ENCODE measurements at places on chromosomes 3 and 15. TPM values are rescaled to one million over a fixed set of nuclear protein-coding genes. Genes with fewer than 3 reads are reported as not detected.

DNA sequence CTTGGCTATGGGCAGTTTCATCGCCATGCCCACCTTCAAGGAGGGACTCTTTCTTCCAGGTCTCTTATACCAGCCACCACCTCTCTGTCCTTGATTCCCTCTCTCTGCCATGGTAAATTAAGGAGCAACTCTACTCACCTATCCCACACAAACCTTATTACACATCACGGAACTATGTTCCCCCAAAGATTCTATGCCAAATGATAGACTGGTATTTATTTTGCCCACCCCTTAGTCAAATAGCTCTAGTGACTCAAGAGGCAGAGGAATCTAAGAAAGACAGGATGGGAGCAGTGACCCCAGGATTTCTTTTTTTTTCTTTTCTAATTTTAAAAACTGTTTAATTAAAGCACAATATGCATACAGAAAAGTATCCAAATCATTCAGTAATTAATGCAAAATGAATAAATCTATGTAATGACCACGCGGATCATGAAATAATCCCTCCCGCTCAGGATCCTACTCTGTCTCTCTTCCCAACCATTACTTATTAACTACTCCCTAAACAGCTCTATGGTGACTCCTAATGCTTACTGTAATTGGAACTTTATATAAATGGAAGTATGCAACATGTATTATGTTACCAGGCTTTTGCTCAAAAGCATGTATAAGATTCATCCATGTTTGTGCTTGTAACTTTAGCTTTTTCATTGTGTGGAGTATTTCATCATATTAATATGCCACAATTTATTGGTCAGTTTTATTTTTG is 410.8 kb upstream of the RASGRP1 start:
- DNase-seq: no peak

DNA sequence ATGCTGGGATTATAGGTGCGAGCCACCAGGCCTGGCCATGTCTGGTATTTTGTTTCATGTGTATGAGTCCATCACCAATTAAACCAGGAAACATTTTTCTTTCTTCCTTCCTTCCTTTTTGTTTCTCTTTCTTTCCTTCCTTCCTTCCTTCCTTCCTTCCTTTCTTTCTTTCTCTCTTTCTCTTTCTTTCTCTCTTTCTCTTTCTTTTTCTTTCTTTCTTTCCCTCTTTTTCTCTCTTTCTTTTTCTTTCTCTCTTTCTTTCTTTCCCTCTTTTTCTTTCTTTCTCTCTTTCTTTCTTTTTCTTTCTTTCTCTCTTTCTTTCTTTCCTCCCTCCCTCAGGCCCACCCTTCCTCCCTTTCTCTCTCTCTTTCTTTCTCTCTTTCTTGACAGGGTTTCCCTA is 83.4 kb downstream of the SLC9A9 start:
- no peak for DNase-seq

DNA sequence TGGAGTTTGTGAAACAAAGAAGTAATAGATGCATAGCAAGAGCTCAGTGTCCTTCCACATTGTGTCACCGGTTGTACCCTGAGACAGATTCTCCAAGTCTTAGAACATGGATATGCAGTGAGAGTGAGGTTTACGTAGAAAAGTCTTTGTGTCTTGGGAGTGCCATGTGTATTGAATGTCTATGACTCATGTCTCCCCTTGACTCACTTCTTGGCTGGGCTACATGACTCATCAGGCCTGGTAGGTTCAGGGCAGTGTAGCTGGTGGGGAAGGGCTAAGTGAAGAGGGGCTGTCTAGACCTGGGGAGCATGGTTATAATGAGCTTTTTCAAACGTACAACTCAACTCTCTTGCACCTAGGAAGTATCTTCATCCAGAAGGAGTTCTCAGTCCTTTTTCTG is 167.4 kb downstream of the GAP43 start:
- DNase-seq: no peak

Gene MINAR1
- 0.21 TPM for total RNA-seq

DNA sequence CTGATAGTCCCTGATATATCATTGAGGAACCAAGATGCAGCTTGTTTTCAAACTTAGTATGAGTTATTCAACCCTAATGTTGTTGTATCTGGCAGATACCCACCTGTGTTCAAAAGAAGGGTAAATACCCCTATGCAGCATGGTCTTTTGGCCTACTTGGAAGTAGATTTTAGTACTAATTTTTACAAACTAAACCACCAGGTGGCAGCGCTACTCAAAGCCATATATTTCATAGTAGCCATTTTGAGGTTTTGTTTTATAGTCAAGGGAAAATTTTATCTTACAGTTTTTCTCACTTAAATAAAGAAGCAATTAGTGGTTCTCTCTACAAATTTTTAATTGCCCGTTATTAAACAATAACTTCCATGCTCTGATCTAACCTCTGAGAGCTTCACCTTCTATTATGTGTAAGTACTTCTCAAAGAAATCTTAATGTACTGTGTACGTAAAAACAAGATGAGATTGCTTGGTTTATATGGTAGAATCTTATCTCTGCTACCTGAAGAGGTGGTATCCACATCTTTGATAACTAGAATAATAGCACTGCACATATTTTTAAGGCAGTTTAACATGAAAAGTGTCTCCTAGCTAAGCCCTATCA is 31.5 kb upstream of the MLF1 start:
- peak; percentile 53 for DNase-seq

DNA sequence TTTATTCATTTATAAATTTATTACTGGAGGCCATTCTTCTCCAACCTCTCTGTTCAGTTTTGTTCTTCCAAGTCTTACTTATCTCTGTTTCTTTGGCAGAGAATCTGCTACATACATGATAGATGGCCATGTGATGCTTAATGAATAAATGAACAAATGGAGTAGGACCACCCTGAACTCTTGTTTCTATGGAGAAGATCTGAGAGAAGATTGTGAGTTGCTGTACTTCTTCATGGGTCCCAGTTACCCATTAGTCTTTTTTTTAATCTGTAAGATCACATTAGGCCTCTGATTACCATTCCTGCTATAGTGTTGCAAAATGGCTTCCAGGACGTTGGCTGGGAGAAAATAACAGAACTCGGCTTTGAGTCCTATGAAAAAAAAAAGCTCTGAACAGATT is 191.9 kb upstream of the SYNPR start:
- DNase-seq: no peak

- no peak for DNase-seq
These were observed 166.8 kb upstream of the LPP start for GRCh38 chr3:187987187-187987586.

All from tibial nerve (tissue), 4 donors.